ENCODE measurements at places on chromosomes 3 and 15.

GRCh38 chr3:195348426-195349115 lies 77.6 kb upstream of the XXYLT1 start:
- DNase-seq, result no peak

DNA sequence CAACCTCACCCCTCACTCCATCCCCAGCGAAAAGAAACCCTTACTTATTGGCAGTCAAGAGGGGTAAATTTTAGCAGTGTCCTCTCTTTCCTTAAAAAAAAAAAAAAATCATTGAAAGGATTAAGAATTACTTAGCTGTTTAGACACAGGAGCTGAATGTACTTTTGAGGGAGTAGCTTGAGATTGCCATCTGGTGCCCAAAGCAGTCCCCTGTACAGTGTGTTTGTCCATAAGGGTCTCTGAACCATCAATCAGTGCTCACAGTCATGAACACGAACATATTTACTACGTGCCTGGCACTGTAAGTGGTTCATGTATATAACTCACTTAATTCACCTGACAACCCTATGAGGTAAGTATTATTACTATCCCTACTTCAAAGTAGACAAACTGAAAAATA lies 463.5 kb downstream of the RAP2B start:
- no peak for DNase-seq

DNA sequence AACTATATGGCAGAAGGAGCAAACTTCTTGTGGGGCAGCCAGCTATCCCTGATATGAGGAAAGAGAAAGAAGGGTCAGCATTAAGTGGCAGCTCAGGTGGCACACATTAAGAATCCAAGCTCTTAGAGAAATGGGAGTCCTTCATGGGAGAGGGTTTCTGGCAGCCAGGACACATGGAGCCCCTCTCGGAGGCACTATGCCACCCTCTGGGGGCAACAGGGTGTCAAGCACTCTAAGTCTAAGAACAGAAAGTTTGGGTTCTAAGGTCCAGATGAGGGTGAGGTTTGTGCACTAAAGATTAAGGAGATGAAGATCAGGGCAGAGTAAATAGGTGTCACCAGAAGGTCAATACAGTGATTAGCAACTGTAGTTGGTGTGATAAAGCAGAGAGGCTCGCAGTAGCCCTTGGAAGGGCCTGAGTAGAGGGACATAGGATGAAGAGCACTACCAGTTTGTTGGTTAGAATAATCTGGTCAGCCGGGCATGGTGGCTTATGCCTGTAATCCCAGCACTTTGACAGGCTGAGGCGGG lies 89.3 kb downstream of the ST6GAL1 start:
- no peak for DNase-seq

DNA sequence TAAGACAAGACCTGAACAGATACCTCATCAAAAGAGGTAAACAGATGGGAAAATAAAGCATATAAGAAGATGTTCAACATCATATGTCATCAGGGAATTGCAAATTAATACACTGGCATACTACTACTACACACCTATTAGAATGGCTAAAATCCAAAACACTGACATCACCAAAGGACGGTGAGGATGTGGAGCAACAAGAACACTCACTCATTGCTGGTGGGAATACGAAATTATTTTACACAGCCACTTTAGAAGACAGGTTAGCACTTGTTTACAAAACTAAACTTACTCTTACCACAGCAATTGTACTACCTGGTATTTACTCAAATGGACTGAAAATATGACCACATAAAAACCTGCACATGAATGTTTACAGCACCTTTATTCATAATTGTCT lies 119.6 kb downstream of the GSK3B start:
- DNase-seq, result no peak

DNA sequence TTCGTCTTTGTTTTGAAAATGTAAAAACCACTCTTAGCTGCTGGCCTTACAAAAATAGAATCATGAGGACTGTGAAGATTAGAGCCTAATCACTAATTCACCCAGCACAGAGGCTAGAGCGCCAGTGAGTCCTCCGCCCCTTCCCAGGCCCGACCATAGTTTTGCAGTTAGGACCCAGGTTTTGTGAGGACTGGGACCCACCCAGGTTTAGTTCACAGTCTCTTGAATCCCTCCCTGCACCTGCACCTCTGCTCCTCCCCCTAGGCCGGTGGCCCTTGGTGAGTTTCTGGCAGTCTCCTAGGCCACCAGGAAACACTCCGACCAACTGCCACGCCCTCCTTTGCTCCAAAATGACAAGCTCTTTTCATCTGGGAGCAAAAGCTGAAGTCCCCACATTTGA lies 136.0 kb upstream of the CCDC54 start:
- peak; percentile 48 for DNase-seq

DNA sequence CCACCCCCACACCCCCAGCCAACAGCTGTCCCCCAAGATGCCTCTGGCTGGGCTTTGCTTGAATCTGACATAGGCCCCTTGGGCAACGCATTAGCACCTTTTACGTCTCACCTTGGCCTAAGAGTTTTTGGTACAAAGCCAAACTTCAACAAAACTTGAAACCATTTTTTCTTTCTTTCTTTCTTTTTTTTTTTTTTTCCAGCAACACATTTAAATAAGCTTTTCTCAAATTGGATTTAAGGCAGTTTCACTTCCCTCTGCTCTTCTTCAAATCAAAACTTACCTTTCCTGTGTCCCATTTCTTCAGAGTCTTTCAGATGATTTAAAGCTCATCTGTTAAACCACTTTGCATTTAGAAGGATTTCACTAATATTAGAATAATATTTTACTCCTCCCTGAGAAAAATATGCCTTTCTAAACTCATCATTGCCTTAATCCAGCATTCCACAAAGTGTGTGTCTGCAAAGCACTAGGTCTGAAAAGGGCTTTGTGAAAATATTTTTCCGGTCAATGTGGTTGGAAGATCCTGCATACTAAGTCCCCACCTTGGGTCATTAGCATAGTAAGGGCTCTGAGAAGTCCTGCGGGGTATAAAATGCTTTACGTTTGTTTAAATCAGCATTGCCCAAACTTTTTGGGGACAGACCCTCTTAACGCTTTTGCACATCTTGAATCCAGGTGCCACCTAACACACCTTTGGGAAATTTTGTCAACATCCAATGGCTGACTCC lies 217.0 kb downstream of the TLE3 start:
- DNase-seq, result no peak

- DNase-seq, result no peak
Measured at GRCh38 chr3:39408493-39409372, 2.2 kb downstream of the RPSA start.

DNA sequence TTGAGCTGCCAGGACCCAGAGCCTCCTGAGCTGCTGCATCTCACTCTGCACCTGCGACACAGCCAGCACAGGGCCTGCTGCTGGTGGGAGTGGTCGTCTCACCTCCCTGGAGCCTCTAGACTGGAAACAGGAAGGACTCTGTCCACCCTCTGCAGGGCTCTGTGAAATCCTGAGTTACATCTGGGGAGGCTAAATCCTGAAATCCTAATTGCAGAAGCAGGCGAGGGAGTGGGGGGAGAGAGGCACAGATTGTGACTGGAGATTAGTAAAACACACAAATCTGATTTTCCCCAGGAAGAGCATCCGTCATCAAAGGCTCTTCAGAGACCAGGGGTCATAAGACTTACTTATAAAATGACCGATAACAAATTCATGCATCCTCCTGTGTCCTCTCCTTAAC lies 31.6 kb upstream of the GABRG3 start:
- no peak for DNase-seq

- DNase-seq, result no peak
Measured at GRCh38 chr3:148873270-148873927, 8.3 kb downstream of the CPA3 start.

DNA sequence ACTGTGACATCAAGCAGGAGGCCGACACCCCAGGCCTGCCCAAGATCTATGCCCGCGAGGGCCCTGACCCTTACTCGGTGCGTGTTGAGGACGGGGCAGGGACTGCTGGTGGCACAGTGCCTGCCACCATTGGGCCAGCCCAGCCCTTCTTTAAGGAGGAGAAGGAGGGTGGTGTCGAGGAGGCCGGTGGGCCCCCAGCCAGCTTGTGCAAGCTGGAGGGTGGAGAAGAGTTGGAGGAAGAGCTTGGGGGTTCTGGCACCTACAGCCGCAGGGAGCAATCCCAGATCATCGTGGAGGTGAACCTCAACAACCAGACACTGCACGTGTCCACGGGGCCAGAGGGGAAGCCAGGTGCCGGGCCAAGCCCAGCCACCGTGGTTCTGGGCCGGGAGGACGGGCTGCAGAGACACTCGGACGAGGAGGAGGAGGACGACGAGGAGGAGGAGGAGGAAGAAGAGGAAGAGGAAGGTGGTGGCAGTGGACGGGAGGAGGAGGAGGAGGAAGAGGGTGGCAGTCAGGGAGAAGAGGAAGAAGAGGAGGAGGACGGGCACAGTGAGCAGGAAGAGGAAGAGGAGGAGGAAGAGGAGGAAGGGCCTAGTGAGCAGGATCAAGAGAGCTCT lies 5.4 kb downstream of the ZBTB47 start:
- DNase-seq, result peak; percentile 35

DNA sequence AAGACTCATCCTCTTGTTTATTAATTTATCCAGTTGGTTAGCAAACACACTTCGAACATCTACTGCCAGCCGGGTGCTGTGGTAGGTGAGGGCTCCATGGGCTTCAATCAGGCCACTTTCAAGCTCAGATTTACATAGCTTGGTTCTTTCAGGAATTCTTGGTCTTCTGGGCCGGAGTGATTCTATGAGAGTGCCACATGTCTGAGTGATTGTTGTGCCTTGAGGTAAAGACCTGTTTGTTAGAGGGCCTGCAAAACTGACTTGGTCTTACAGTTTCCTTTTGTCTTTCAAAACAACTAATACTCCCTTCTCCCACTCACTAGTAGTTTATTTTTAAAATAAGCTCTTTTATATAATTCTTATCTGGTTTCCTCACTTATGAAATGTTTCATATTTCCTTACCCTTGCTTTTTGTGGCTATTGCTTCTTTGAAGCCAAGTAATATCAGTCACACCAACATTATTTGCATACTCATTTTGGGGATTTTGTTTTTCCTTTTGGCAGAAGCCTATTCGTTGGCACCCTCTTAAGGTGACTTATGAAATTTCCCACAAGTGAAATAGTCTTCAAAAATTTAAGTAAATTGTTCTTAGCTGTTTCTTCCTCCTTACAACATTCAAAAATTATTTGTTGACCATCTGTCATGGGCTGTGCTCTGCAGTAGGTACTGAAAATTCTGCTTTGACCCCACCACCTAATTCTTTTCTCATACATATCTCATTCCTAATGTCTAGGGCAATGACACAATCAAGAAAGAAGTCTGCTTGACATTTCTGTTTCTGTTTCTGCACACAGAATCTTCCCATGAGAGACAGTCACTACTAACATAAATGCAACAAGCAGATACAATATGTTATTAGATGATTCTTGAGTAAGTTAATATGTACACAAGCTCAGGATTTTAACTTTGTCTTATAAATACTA lies 120.2 kb downstream of the LRRC28 start:
- no peak for DNase-seq

DNA sequence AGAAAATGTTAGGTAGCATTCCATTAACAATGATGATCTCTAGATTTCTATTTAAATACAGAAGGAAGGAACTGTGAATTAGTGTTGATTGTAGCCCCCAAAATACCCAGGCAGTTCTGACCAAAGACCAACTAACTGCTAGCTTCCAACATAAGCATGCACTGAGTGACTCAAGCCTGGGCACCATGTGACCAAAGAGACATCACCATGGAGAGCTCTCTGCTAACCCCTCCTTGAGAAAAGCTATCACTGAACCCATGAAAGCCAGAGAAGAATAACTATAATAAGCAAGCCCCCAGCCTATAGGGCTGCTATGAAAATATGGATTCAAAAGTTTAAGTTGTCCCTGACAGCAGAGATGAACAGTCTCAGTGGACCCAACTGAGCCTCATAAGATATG lies 310.2 kb downstream of the ULK4 start:
- DNase-seq, result no peak

DNA sequence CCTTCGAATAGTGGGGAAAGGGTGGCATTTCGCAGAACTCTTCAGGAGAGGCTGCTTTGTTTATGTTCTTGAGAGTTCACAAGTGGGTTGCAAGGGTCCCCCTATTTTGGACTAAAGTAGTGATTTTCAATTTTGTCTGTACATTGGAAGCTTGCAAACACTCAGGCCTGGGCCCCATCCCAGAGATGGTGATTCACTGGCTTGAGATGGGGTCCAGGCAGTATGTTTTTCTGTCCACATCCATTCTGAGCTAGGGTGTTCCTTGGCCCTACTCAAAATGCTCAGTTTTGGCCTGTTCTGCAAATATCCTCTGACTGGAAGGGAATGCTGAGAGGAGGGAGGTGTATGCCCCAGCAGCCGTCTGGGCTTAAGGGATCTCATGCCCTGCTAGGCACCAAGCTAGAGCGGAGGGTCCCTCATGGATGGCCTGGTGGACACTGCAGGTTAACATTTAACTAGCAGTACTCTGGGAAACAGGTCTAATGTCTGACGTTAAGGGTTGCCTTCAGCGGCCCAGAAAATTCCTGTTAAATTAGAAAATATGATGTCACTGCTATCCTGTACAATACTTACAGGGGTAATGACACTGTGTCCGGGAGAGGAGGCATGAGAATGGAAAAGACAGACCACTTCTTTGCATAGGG lies 181.4 kb downstream of the OPA1 start:
- DNase-seq, result no peak

DNA sequence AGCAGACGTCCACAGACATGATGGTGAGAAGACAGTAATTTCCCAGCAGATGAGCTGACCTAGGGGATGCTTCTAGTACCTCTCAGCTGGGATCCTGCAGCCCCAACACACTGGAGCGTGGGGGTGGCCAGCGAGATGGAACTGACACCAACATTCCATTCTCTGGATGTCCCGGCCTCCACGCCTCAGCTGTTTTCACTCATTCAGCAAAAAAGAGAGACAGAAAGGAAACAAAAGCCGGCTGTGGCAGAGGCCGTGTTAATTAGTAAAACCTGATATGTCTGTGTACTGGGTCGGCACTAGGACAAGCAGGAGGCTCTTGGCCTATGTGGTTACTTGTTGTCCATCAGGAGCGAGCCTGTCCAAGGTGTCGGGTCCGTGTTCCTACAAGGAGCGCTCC lies 82.6 kb upstream of the MYZAP start:
- DNase-seq, result peak; percentile 52

- no peak for DNase-seq
Measured at GRCh38 chr3:145739926-145740325, 421.1 kb downstream of the PLOD2 start.

DNA sequence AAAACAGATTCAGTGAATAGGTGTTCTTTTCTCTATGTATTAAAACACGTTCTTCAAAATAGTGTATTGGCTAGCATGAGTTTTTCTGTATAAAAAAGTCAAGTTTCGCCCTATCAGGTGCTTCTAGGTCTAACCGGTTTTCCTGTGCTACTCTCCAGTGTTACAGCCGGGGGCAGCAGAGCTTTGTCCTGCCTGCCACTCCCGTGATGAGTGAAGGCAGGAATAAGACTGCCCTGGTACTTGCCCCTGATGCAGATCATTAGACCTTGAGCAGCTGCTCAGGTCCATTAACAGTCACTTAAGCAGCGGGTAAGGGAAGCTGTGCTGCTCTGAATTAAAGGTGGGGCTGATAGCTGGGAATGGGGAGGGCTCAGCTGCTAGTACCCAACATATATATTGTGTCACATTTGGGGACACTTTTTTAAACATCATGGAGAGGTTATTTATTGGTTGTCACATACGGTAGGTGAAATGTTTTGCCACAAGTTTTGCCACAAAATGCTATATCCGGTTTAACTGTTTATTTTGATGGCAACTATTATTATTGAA lies 1.3 kb upstream of the UNC13C start:
- DNase-seq, result no peak

Data from left ventricle myocardium superior (tissue), 1 donor.